Stimulated activated CD4-positive, alpha-beta T cell treated with anti-CD3 and anti-CD28 coated beads, Interleukin-4, amount 100 ng/mL, for 4 hours (primary cell): ENCODE measurements at places on chromosomes 5 and 9.

DNA sequence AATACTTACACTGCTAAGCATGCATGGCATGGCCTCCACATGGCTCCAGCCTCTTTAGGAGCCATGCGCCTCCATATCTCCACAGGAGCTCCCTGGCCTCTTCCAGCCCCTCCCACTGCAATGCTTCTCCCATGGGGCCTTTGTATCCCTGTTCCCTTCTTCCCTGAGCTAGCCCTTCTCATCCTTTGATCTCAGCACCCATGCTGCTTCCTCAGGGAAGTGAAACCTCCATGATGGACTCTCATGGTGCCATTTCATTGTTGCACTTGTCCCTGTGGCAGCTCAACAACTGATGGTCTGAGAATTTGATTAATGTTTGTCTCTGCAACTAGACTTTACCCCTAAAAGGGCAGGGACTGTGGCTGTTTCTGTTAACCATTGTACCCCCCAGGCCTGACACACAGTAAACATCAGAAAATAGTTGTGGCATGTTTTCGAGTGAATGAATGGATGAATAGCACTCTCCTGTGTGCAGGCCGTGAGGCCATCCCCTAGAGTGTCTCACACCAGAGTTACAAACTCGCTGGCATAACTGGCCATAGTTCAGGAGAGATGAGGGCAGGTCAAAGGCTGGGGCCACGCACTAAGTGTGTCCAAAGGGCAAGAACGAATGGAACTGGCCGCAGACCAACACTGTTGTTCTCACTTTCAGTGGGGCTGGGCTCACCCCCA, 6.6 kb downstream of the IDNK start:
- DNase-seq: no peak

DNA sequence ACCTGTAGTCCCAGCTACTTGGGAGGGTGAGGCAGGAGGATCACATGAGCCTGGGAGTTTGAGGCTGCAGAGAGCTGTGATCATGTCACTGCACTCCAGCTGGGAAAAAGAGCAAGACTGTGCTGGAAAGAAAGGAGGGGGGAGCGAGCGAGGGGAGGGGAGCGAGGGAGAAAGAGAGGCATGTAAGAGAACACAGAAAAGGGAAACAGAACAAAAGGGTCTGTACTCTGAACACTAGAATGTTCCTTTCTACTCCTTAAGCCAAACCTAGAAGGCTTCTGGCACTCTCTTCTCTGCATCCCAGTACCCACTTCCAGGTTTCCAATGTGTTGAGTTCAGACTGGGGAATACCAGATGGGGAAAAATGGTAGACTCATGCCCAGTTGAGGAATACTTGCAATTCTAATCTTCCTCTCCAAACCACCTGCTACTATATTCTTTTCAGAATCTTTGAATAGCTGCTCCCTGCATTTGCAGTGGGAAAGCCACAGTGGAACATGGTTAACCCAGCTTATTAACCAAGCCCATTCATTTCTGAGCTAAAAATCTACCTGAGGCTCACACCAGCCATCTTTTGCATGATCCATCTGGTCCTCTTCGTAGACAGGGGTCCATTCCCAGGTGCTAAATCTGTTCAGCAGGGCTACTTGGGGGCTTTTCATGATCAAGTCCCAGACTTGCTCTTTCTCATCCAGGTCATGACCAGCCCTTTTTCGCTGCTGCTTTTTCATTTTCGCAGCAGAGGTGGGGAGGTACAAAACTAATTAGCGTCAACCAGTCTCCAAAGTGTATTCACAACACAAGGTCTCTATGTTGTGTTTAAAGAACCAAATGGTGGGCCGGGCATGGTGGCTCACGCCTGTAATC, 34.9 kb downstream of the SEMA4D start:
- DNase-seq: no peak

- DNase-seq: no peak
Observed at GRCh38 chr5:142613271-142613671, 72.6 kb downstream of the FGF1 start.

- no peak for DNase-seq
Observed at GRCh38 chr5:135186662-135187522, 152.9 kb upstream of the PITX1 start.

DNA sequence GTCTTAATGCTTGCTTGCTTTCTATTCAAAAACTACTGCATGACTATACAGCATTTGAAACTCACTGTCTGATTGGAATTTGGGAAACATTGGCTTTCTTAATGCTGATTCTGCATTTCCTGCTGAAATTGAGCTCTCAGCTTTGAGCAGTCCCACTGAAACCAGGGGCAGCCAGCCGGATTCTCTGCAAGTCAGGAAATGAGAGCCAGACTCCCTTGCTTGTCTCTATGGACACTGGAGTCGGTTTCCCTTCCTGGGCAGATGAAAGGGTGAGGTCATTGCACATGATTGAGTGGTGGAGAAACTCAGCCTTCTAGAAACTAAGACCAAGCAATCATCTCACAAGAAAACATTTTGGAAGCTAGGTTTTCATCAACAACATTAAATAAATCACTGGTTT, 119.7 kb upstream of the SPATA31C2 start:
- DNase-seq: no peak

GRCh38 chr5:129639331-129639730, 108.6 kb upstream of the MINAR2 start:
- DNase-seq: no peak

DNA sequence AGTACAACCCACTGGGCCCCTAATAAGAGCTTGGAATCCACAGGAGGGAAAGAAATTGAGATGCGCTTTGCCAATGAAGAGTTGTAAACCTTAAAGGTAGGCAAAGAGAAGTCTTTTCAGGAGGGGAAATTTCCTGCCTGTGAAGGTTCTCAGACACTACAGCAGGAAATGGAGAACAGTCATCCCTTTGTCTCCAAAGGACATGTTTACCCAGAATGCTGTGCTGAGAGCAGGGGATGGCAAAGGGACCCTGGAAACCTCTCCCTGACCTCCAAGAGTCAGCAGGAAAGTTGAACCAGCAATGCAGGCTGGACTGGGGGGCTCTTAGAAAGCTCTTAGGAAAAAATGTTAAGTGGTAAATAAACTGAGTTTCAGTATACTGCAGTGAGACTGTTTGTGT, 103.2 kb downstream of the AK8 start:
- no peak for DNase-seq

- no peak for DNase-seq
Observed at GRCh38 chr9:37693260-37693659, 42.5 kb downstream of the FRMPD1 start.

- no peak for DNase-seq
Observed at GRCh38 chr5:80223561-80223960, 32.3 kb downstream of the SERINC5 start.

DNA sequence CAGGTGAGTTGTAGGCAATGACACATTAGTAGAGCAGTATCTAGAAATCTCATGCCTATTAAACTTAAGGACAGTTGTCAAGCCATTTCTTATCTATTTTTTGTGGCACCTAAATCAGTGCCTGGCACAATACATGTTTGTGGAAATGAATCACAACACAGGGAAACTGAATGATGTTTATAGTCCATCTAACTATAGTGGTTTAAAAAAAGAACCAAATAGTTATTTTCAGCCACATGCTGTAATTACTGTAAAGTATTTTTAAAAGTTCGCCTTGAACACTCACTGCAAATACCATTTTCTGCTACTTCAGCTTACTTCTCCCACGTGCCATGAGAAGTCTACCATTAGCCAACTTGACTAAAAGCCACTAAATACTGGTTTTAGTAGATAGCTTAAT, 21.9 kb downstream of the FNBP1 start:
- DNase-seq: no peak

DNA sequence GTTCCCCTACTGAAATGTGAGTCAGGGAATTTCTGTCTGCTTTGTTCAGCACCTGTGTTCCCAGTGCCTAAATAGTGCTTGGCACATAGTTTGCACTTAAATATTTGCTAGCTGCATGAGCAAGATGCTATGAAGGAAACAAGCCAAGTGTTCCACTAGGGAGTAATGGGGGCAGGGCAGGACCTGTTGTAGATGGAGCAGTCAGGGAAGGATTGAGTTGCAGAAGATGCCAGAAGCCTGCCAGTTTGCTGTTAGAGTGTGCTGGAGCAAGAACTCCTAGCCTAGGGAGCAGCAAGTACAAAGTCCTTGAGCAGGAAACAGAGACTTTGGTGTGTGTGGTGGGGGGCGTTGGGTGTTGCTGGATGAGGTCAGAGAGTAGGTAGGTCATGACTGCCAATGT, 87.5 kb downstream of the DAB2IP start:
- DNase-seq: no peak

DNA sequence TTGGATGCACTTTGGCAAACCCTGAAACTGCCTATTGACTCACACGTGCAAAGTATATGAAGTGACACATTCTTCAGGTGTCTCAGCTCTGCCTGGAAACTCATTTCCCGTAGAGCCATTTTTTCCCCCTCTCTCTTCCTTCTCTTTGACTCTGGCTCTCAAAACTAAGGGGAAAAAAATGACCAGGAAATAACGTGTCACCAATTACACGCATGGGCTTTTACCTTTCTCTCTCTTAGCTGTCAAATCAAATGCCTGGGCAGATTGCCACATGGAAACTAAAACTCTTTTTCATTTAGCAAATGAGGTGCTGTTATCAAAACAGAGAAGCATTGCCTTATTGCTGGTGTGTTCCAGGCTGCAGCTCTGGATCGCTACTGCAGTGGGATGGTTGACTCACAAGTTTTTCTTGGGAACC, 18.3 kb upstream of the IFNK start:
- no peak for DNase-seq

DNA sequence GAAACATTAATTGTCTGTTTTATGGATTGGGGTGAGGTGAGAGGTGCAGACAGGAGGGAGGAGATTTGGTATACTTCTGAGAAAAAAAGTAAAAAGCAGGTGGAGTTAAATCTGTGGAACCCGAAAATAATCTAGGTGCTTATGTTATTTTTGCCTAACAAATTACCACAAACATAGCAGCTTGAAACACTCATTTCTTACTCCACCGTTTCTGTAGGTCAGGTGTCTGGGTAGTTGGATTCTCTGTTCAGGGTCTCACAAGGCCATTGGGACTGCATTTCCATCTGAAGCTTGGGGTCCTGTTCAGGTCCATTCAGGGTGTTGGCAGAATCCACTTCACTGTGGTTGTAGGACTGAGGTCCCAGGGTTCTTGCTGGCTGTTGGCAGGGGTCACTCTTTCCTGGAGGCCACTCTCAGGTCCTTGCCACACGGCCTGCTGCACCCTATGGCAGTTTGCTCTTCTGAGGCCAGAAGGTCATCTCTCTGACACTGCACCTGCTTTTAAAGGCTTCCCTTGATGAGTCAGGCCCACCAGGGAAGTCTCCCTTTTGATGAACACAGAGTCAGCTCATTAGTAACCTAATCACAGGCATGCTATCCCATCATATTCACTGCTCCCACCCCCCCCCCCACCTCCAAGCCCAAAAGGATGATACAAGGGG, 82.2 kb downstream of the TRIO start:
- DNase-seq: no peak

- no peak for DNase-seq
Observed at GRCh38 chr5:171157276-171157675, 151.8 kb upstream of the TLX3 start.

DNA sequence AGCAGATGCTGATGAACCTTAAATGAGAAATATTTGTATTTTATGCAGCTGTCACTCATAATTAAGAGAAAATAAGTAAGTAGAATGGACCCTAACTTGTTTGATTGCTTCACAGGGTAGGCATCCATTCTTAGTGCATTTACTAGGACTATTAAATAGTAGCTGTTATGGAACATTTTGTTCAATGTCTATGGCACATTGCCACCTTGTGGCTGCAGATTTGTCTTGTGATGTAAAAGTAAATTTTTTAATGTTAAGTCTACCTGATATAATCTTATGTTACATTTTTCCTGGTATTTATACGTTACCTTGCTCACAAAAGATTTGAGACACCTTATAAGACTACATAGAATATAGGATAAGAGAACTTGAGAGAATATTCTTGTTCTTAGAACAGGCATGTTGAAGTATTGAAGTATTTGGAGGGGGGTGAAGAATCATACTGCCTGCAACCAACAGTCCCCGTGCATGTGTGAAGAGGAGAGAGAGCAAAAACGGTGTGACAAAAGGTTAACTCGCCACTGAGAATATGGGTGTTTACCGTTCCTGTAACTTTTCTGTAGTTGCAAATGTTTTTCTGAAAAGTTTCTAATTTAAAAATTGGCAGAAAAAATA, 161.1 kb downstream of the MAST4 start:
- DNase-seq: peak; percentile 9

DNA sequence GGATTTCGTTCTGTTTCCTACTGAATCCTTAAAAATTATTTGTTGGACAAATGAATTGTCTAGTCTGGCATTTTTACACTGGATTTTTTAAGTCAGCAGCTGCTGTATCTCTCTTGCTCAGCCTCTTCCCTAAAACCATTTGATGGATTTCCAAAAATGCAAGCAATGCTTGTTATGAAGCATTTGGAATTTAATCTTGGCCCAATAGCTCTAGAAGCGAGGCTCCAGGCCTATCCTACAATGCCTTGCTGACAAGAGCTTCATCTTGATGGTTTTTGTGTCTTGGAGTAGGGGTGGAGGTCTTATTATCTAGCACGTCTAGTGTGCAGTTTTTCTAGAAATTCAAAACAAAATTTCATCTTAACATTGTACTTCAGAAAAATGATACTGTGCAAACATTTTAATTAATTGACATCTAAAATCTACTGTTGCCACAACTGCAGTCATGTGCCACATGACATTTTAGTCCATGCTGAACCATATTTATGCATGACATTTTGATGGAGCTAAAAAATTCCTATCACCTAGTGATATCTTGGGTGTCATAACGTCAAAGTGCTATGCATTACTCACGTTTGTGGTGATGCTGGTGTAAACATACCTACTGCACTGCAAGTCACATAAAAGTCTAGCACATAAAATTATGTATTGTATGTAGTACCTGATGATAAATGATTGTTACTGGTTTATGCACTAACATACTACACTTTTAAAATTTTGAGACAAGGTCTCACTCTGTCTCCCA, 5.9 kb upstream of the RAD23B start:
- no peak for DNase-seq

DNA sequence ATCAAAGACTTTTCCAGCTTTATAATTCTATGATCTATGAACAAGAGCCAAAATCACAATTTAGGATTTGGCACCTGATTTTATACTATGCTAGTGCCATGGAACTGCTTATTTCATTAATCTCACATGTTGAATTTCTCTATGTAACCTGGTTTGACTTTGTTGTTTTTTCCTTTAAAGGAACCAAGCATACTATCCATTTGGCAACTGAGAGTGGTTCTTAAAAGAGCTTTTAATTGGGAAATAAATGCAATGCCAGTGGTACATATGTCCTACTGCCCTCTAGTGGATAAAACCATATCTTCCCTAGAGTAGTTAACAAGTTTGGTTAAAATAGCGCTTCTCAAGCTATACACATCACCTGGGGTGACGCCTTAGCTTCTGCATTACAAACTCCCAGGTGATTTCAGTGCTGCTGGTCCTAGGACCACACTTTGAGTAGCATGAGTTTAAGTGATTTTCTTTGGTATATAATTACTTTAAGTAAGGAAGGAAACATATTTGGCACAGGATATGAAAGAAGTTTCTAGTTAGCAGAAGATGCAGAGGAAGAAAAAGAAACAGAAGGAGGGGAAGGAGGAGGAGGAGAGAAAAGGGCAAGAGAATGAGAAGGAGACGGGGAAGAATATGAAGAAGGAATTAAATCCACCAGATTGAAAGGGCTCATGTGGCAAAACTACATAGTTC, 56.8 kb downstream of the FGF10 start:
- no peak for DNase-seq

GRCh38 chr9:116928289-116928688, 241.2 kb downstream of the TRIM32 start:
- no peak for DNase-seq
